Activated CD4-positive, alpha-beta T cell treated with anti-CD3 and anti-CD28 coated beads, Interleukin-2, amount 10 ng/mL, durations not matched to agents 24 days and 14 days (primary cell): ENCODE measurements at places on chromosomes 1 and 21.

- DNase-seq: no peak
Observed at GRCh38 chr1:244273845-244274619, 177.7 kb downstream of the ADSS2 start.

GRCh38 chr1:212667223-212668139 is 32.2 kb downstream of the BATF3 start:
- DNase-seq: no peak

- DNase-seq: no peak
Observed at GRCh38 chr1:186957314-186957713, 128.6 kb downstream of the PLA2G4A start.

GRCh38 chr1:91020486-91020885 is 1.3 kb downstream of the ZNF644 start:
- no peak for DNase-seq

DNA sequence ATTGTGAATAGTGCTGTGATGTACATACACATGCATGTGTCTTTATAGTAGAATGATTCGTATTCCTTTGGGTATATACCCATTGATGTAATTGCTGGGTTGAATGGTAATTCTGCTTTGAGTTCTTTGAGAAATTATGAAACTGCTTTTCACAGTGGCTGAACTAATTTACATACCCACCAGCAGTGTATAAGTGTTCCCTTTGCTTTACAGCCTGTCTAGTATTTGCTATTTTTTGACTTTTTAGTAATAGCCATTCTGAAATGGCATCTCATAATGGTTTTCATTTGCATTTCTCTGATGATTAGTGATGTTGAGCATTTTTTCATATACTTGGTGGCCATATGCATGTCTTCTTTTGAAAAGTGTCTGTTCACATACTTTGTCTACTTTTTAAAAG is 54.5 kb upstream of the FAM78B start:
- no peak for DNase-seq
